NCI-H2029 (cell line): ENCODE measurements at places on chromosomes 12 and 14.

DNA sequence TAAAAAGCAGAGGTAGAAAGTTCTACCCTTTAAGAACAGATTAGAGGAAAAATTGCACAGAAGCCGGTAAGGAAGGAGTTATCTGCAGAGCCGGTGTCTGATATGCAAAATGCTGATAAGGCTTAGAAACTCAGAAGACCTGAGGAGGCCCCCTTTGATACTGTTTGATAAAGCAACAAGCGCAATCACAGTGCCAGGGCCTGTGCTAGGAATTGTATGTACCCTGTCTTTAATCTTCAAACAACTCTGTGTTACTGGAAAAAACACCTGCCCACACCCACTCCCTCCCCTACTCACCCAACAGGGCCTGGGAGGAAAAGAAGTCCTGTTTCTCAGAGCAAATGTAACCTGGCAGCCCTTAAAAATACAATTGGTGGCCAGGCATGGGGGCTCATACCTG lies 112.7 kb upstream of the FUT8 start:
- DNase-seq: no peak

DNA sequence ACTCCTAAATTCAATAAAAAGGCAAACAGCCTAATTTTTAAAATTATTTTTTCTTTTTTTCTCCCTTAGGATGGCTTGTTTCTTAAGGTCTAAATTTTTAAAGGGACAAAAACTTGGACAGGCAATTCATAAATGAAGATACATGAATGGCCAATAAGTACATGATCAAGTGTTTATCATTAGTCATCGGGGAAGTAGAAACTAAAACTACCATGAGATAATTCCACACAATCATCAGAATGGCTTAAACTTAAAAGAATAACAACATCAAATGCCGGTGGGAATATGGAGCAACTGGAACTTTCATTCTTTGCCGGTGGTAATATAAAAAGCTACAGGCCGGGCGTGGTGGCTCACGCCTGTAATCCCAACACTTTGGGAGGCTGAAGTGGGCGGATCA lies 29.1 kb downstream of the MOK start:
- DNase-seq: no peak

- no peak for DNase-seq
Measured at GRCh38 chr14:54857830-54858269, 44.8 kb downstream of the GCH1 start.

DNA sequence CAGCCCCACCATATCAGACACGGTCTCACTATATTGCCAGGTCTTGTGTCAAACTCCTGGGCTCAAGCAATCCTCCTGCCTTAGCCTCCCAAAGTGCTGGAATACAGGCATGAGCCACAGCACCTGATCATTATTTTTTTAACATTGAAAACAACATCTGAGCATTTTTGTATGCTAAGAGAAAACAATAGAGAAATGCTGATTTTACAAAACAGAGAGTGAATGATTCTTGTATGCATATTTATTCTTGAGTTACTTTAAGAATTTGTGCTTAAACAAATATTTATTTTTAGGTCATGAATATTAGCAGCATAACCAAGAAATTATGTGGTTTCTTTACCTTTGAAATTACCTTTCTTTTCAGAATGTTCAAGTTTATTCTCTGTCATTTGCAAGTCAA lies 81.8 kb upstream of the KITLG start:
- no peak for DNase-seq

- no peak for DNase-seq
Measured at GRCh38 chr12:54021432-54022013, 6.7 kb upstream of the HOXC6 start.

DNA sequence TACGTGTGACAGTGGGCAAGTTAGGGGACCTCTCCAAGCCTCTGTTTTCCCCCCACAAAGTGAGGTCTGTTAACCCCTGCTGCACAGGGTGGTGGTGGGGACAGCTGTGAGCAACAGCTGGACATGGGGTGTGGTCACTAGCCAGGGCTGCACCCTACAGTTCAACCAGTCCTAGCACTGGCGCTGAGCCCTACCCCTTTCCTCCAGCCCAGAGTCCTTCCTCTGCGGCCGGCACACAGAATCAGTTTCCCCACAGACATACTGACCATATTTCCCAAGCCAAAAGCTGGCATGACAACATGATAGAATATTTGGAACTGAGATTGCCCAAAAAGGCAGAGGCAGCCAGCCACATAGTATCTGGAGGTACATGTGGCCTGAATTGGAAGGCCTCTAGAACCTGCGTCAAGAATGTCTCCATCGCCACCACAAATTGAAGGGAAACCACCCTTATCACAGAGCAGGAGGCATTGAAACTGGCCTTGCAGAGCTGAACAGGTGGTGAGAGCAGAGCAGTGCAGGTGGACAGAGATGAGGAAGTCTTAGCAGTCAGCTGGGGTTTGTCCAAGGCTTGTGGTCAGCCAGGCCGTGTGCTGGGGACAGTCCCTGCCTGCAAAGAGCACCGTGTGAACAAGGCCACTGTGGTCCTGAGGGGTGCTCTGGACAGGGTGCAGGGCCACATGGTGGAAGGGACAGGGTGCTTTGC lies 21.2 kb downstream of the DEGS2 start:
- no peak for DNase-seq

DNA sequence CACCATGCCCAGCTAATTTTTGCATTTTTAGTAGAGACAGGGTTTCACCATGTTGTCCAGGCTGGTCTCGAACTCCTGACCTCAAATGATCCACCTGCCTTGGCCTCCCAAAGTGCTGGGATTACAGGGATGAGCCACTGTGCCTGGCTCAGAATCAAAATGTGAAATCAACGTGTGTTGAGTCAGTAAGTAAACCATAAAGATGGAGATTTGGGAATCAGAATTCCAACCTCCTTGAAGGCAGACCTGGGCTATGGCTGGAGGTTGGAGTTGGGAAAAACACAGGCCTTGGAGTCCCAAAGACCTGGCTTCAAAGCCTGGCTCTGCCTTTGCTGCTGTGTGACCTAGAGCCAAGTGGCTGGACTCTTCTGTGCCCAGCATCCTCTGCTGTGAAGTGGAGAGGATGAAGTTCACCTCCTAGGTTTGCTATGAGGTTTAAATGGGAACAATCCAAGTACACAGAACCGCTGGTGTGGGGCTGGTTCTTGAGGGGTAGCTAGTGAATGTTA lies 10.2 kb downstream of the ALDH2 start:
- no peak for DNase-seq

- no peak for DNase-seq
Measured at GRCh38 chr14:24504425-24504950, 3.6 kb downstream of the CMA1 start.

DNA sequence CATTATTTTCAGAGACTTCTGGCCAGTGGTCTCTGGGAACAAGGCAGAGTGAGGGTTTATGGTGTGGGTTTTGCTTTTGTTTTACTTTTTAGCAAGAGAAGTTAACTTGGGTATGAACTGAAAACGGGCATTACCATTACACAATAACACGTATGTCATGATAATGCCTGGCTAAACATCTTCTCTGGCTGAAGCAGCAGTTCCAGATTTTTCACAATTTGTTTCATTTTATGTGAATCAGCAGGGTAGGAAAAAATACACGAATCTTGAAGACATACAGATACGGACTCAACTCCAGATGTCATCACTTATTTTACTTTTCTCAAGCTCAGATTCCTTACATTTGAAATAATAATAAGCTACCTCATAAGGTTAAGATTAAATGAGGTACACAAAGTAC lies 2.5 kb upstream of the PCNX4 start:
- no peak for DNase-seq

GRCh38 chr12:18492372-18493025 lies 231.2 kb downstream of the PIK3C2G start:
- DNase-seq: no peak

GRCh38 chr12:58907391-58907790 lies 12.9 kb downstream of the LRIG3 start:
- no peak for DNase-seq

DNA sequence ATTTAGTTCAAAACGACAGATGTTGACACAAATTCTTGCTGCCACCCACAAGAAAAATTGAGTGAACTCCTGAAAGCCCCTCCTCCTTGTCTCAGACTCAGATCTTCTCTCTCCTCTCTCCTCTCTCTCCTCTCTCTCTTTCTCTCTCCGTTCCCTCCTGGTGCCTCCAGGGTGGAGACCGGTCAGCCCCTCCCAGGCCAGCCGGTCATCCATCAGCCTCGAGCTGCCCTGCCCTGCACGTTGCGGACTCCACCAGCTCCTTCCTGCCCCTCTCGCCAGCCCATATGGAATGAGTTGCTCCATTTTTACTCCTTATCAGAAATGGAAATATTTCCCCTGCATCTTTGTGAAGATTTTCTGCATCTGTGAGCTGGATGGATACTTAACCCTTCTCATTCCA lies 103.8 kb downstream of the TBX5 start:
- DNase-seq: no peak

- no peak for DNase-seq
Measured at GRCh38 chr14:29861996-29862395, 65.7 kb downstream of the PRKD1 start.

DNA sequence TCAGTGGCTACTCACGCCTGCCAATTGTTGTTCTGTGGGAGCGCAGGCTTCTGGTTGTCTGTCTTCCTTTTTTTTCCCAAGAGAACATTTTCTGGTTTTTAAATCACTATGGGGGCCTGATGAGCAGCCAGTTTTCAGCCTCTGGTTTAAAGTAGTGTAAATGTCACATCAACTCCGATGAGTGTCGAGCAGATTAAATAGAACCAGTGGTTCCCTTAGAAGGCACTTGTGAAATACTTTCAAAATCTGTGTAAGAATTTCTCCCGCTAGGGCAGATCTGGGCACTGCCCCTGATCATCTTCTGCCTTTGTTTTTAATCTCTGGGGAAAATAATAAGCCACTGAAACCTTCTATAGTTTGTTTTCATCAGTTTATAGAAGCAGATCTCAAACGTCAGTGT lies 130.4 kb downstream of the PRIMA1 start:
- DNase-seq: no peak
